ENCODE measurements at places on chromosomes 7 and 10. TPM values are rescaled to one million over a fixed set of nuclear protein-coding genes. Genes with fewer than 3 reads are reported as not detected.

DNA sequence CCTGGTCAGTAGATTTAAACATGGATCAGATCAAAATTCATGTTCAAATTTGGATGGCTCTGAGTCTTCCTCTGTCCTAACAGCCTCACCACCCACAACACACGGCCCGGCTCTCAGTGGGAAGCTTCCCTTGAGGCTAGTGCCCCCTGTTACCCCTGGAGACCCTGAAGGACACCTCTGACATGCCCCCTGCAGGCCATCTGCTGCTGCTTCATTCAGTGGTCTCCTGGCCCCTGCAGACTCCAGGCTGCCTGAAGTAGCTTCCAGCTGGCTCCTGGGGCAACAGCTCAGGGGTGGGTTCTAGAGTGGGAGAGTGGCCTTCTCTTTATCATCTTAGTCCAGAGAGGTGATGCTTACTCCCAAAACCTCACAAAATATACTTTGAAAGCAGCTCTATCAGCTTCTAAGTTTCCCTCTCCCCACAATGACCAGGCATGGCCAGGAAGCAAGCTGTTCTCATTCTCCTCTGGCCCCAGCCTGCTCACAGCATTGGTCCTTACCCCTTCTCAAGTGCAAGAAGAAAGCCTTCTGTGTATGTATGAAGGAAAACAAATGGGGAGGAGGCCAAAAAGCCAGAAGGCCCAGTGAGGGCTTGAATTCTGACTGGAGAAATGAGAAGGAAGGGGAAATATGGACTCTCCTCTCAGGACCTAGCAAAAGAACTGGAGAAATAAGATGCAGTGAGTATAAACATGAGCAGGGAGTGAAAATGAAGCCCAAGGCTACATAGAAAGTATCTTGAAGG lies 189.6 kb upstream of the INHBA start:
- H3K4me3 ChIP-seq, result no peak overlapping the region
- H3K4me1 ChIP-seq, result peaks cover 16% of the 10 kb centered on the region
- no peak for DNase-seq
- H3K36me3 ChIP-seq, result no peaks in the 10 kb centered on the region
- no peaks in the 10 kb centered on the region for H3K27me3 ChIP-seq
- no peak overlapping the region for H3K27ac ChIP-seq

DNA sequence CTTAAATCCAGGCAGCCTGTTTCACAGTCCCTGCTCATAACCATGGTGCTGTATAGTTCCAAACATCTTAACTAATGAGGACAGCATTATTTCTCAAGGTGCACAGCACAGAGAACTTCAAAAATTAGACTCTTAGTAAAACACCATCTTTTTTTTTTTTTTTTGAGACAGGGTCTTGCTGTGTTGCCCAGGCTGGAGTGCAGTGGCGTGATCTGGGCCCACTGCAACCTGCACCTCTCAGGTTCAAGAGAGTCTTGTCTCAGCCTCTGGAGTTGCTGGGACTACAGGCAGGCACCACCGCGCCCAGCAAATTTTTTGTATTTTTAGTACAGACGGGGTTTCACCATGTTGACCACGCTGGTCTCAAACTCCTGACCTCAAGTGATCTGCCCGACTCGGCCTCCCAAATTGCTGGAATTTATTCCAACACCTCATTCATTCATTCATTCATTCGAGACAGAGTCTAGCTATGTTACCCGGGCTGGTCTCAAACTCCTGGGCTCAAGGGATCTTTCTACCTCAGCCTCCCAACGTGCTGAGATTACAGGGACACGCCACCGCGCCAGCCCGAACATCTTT lies 507 bp upstream of the TMEM254 start:
- no peaks in the 10 kb centered on the region for H3K27me3 ChIP-seq
- H3K36me3 ChIP-seq, result no peaks in the 10 kb centered on the region
- peak overlapping the region; percentile 81 for H3K4me3 ChIP-seq
- H3K27ac ChIP-seq, result peak overlapping the region; percentile 90
- peaks cover 2% of the 10 kb centered on the region for H3K4me1 ChIP-seq
- no peak for DNase-seq

DNA sequence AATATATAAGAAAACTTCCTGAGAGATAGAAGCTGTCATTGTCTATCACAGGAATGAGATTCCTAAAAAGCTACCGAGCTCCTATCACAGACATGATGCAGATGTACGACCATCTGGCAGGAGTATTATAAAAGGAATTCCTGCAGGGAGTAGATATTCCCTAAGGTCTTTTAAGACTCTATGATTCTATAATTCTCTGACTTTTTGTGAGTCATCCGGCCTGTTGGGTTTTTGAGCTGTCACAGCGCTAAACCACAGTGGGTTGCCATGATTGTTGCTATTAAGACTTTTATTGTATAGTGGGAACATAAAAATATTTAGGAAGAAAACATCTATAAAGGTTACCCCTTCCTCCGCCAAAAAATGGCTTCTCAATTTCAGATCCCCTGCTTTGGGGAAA lies 223.4 kb downstream of the BMPER start:
- H3K36me3 ChIP-seq, result no peaks in the 10 kb centered on the region
- DNase-seq, result no peak
- H3K4me1 ChIP-seq, result no peaks in the 10 kb centered on the region

DNA sequence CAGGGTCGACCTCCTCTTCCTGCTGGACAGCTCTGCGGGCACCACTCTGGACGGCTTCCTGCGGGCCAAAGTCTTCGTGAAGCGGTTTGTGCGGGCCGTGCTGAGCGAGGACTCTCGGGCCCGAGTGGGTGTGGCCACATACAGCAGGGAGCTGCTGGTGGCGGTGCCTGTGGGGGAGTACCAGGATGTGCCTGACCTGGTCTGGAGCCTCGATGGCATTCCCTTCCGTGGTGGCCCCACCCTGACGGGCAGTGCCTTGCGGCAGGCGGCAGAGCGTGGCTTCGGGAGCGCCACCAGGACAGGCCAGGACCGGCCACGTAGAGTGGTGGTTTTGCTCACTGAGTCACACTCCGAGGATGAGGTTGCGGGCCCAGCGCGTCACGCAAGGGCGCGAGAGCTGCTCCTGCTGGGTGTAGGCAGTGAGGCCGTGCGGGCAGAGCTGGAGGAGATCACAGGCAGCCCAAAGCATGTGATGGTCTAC lies 46.9 kb downstream of the VWA2 start:
- H3K27ac ChIP-seq, result no peak overlapping the region
- no peak overlapping the region for H3K4me3 ChIP-seq
- no peaks in the 10 kb centered on the region for H3K27me3 ChIP-seq
- H3K4me1 ChIP-seq, result peaks cover 7% of the 10 kb centered on the region
- DNase-seq, result no peak
- H3K36me3 ChIP-seq, result no peaks in the 10 kb centered on the region

GRCh38 chr7:16657656-16658279 lies 11.8 kb downstream of the BZW2 start:
- H3K27me3 ChIP-seq, result no peaks in the 10 kb centered on the region
- H3K4me3 ChIP-seq, result no peak overlapping the region
- peaks cover 3% of the 10 kb centered on the region for H3K4me1 ChIP-seq
- no peaks in the 10 kb centered on the region for H3K36me3 ChIP-seq
- peak overlapping the region; percentile 41 for H3K27ac ChIP-seq

DNA sequence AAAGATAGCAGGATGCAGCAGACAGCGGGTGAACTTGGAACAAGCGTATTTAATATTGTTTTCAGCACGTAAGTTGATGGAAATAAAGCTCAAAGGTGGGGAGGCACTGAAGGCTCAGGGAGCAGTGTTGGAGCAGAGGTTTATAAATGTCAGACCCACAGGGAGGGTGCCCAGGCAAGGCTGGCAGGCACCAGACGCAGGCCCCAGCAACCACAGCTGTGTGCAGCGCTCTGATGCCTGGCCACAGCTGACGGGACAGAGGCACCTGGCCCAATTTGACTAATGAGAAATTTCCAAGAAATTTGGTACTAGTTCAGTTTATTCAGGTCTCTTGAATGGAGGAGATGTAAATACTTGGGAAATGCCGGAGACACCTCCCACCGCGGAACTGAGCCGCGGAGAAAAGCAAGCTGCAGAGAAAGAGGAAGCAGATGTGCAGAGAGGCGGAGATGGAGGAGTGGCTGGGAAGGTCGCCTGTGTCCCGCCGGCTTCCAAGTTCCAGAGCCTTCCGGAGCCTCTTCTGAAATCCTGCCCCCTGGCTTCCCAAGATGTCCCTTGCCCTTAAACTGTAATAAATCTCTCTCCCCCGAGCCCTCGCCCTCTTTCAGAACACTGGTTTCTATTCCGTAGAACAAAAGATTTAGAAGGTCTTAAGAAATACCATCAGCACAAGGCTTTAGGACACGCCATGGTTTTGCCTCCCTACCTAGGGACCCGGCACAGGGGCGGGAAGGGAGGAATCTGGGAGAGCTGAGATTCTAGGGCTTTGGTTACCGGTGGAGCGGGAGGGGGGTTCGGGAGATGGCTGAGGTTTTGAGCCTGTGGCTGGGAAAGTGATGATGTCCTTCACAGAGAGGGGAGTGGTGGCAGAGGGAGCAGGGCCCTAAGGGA lies 38.4 kb upstream of the PLXNA4 start:
- peak; percentile 33 for DNase-seq
- H3K27me3 ChIP-seq, result peaks cover 5% of the 10 kb centered on the region
- H3K4me3 ChIP-seq, result peak overlapping the region; percentile 44
- H3K36me3 ChIP-seq, result no peaks in the 10 kb centered on the region
- no peak overlapping the region for H3K27ac ChIP-seq
- H3K4me1 ChIP-seq, result peaks cover 1% of the 10 kb centered on the region

- peak overlapping the region; percentile 24 for H3K4me3 ChIP-seq
- H3K27ac ChIP-seq, result peak overlapping the region; percentile 80
- DNase-seq, result peak; percentile 53
- H3K27me3 ChIP-seq, result no peaks in the 10 kb centered on the region
- no peaks in the 10 kb centered on the region for H3K4me1 ChIP-seq
Measured at GRCh38 chr10:89224739-89225443, 17.8 kb upstream of the CH25H start.

- no peak overlapping the region for H3K27ac ChIP-seq
- no peaks in the 10 kb centered on the region for H3K36me3 ChIP-seq
- H3K4me1 ChIP-seq, result no peaks in the 10 kb centered on the region
Measured at GRCh38 chr10:85602306-85602705, 764.3 kb downstream of the GRID1 start.

DNA sequence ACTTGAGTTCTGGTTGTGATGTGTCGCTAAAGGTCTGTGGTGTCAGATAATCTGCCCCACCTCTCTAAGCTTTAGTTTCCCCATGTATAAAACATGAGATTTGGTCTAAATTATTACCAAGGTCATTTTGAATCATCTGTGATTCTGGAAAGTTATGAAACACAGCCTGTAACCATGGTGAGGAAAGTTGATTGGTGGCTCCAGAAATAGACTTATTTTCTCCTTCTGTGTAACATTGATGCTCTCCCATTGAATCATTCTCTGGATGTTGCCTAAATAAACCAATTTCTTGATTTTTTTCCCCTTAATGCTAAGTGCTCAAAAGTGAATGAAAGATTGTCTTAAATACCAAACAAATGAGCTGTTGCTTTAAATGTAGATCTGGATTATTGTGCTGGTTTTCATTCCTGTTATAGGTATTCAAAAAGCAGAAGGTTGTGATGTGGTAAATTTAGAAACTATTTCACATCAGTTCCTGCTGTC lies 30.0 kb upstream of the PCGF5 start:
- peaks cover 36% of the 10 kb centered on the region for H3K4me1 ChIP-seq
- no peak for DNase-seq
- H3K4me3 ChIP-seq, result no peak overlapping the region

GRCh38 chr10:113356794-113357680 lies 195.8 kb upstream of the HABP2 start:
- H3K36me3 ChIP-seq, result no peaks in the 10 kb centered on the region
- no peak overlapping the region for H3K4me3 ChIP-seq
- DNase-seq, result no peak

GRCh38 chr7:38681882-38682281 lies 50.7 kb upstream of the AMPH start:
- H3K4me1 ChIP-seq, result no peaks in the 10 kb centered on the region
- no peak for DNase-seq

DNA sequence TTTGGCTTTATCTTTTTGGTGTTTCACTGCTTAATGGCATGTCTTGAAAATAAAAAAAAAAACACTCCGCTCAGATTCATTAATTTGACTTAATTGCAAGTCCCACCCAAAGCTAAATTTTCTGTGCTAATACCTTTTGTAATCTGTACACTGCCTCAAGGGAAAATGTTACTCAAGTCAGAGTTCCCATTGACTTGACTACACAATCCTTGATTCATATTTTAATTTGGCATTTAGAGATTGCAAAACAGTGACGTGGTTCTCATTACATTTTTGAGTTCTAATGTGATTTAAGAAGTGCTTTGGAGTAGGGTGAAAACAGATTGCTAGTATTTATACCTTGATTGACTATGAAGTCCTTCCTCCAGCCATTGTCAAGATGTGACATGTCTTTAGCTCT lies 21.3 kb upstream of the LIPM start:
- no peak for DNase-seq
- no peaks in the 10 kb centered on the region for H3K27me3 ChIP-seq
- H3K4me1 ChIP-seq, result no peaks in the 10 kb centered on the region
- H3K36me3 ChIP-seq, result no peaks in the 10 kb centered on the region

- H3K27ac ChIP-seq, result no peak overlapping the region
- H3K4me1 ChIP-seq, result peaks cover 34% of the 10 kb centered on the region
- no peak overlapping the region for H3K4me3 ChIP-seq
- no peaks in the 10 kb centered on the region for H3K36me3 ChIP-seq
- no peaks in the 10 kb centered on the region for H3K27me3 ChIP-seq
Measured at GRCh38 chr7:18540396-18540795, 44.8 kb downstream of the HDAC9 start.

- no peak for DNase-seq
- H3K4me3 ChIP-seq, result no peak overlapping the region
- H3K27me3 ChIP-seq, result no peaks in the 10 kb centered on the region
- H3K4me1 ChIP-seq, result no peaks in the 10 kb centered on the region
- no peak overlapping the region for H3K27ac ChIP-seq
Measured at GRCh38 chr7:132777414-132777813, 201.1 kb upstream of the PLXNA4 start.

DNA sequence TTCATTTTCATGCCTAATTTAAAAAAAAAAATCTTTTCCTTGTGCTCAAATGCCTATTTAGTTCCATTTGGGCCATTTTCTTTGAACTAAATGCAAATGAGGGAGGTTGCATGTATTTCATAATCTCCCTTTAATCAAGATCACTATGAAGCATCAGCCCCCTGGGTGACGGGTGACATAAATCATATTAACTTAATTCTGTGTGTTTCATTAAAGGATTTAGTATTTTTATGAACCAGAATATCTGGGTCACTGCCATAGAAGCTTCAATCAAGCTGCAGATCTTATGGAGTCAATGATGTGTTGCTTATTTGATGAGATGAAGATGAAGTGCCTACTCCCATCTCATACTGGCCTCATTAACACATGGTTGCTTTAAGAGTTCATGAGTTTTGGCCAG lies 301.9 kb upstream of the PRKCQ start:
- H3K36me3 ChIP-seq, result no peaks in the 10 kb centered on the region
- DNase-seq, result no peak
- no peak overlapping the region for H3K27ac ChIP-seq
- no peaks in the 10 kb centered on the region for H3K4me1 ChIP-seq
- H3K27me3 ChIP-seq, result peaks cover 6% of the 10 kb centered on the region

- H3K27ac ChIP-seq, result no peak overlapping the region
- peaks cover 7% of the 10 kb centered on the region for H3K4me1 ChIP-seq
- DNase-seq, result no peak
Measured at GRCh38 chr10:125797994-125798662, 22.5 kb upstream of the MMP21 start.

OPALIN gene
- not detected for polyA plus RNA-seq

GRK5 gene
- polyA plus RNA-seq, result 19.4 TPM

CYP26C1 gene
- not detected for polyA plus RNA-seq

MALRD1 gene
- polyA plus RNA-seq, result 0.10 TPM

NRCAM gene
- polyA plus RNA-seq, result 0.44 TPM

PTF1A gene
- polyA plus RNA-seq, result not detected

SH2B2 gene
- polyA plus RNA-seq, result 0.95 TPM

TLL2 gene
- polyA plus RNA-seq, result 2.3 TPM

FIS1 gene
- 439 TPM for polyA plus RNA-seq

MYH16 gene
- not detected for polyA plus RNA-seq

NOC3L gene
- 4.2 TPM for polyA plus RNA-seq

ZNF503 gene
- 5.6 TPM for polyA plus RNA-seq

ELAPOR2 gene
- 1.4 TPM for polyA plus RNA-seq

SH2D4B gene
- polyA plus RNA-seq, result not detected

CLDN3 gene
- not detected for polyA plus RNA-seq

Data from heart right ventricle (tissue), 16 donors.